Hematopoietic multipotent progenitor cell treated with erythropoietin and hydrocortisone succinate and interleukin-3 and kit ligand, for 6 days (in vitro differentiated cells): ENCODE measurements at places on chromosomes 13 and 19.
A peak's percentile ranks its signal among the peaks of the same experiment; 100 is the strongest.

- peak; percentile 92 for DNase-seq
These were observed 547 bp downstream of the ABCC4 start for GRCh38 chr13:95300625-95301182.

DNA sequence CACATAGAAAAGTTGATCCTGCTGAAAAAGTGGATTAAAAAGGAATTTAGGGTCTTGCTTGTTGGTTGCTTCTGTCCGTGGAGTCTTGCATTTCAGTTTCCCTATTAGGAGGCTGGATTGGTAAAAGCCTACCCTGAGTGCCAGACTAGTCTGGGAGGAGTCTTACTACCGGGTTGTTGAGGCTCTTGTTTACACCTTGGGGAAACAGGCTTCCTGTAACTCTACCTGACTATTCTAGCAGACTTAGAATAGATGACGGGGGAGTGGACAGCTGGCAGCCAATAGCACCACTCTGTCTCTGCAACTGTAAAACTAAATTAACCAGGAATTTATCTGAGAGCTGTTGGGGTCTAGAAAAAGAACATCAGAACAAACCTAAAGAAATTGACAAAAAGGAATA lies 11.3 kb upstream of the MPHOSPH8 start:
- DNase-seq: no peak

- no peak for DNase-seq
These were observed 422.3 kb upstream of the GPC6 start for GRCh38 chr13:92804346-92804745.

- no peak for DNase-seq
These were observed 58.8 kb downstream of the TNFRSF19 start for GRCh38 chr13:23628765-23629565.

- peak; percentile 62 for DNase-seq
These were observed at the start of gene ZNF541 for GRCh38 chr19:47573071-47574026. Gene ZNF541, minus strand, starts transcription at chr19:47573148. Its CDS starts 17,292 bp downstream, at chr19:47555856.

GRCh38 chr13:30340331-30341250 lies 33.2 kb upstream of the KATNAL1 start:
- DNase-seq: peak; percentile 73

- DNase-seq: peak; percentile 20
These were observed 75.4 kb downstream of the PEG3 start for GRCh38 chr19:56765137-56765536.

- no peak for DNase-seq
These were observed 477.3 kb downstream of the KLF12 start for GRCh38 chr13:73656863-73657262.

GRCh38 chr19:12838886-12839756 lies 806 bp downstream of the MAST1 start:
- DNase-seq: peak; percentile 44

GRCh38 chr13:50396001-50396400 lies 380.8 kb downstream of the KCNRG start:
- no peak for DNase-seq

DNA sequence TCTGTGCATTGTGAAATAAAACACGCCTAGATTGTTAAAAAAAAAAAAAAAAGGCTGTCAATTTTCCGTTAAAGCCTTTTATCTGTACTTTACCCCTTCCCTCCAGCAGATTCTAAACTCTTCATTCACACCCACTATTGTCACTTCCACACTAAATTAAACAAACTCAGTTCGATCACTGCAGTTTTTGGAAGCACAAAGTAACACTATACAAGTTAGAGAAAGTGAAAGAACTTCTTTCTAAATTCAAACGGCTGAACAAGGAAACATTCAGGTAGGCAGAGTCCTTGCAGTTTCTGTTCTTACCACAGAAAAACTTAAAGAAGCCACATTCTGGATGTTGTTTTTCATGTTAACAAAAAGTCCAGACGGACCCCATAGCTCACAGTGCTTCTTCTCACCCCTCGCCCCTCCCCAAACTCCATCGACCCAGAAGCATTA lies 27.5 kb upstream of the UBE2L5 start:
- DNase-seq: peak; percentile 65

GRCh38 chr13:39494006-39494405 lies 109.0 kb downstream of the LHFPL6 start:
- DNase-seq: no peak

- DNase-seq: no peak
These were observed 62.8 kb upstream of the LRCH1 start for GRCh38 chr13:46490129-46490528.

GRCh38 chr13:77434289-77434688 lies 101.2 kb upstream of the SCEL start:
- no peak for DNase-seq

- peak; percentile 93 for DNase-seq
These were observed at the start of gene SCGB2B2 for GRCh38 chr19:34676697-34677385. Gene SCGB2B2, minus strand, starts transcription at chr19:34677159. Its CDS starts 82,596 bp downstream, at chr19:34594563.

- no peak for DNase-seq
These were observed 14.2 kb downstream of the RB1 start for GRCh38 chr13:48317511-48318376.

GRCh38 chr13:106415442-106415841 lies 120.0 kb downstream of the EFNB2 start:
- DNase-seq: no peak

DNA sequence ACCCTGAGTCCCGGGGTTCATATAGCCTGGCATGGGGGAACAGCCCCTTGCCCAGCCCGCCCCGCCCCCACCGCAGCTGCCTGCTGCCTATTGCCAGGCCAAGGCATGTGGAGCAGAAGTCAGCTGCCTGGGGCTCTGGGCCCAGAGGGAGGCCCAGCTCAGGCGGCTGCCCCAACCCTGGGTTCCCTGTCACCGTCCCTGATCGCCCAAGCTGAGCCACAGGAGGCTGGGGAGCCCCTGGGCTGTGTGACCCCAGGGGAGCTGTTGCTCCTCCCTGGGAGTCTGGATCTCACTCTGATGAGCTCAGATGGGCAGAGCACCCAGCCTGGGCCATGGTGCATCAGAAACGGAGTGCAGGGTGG lies 1.4 kb downstream of the PLIN4 start:
- DNase-seq: no peak
